Esophagus mucosa (tissue), 1 donor: ENCODE measurements at places on chromosomes 11 and 22. TPM values are rescaled to one million over a fixed set of nuclear protein-coding genes. Genes with fewer than 3 reads are reported as not detected.

- ATAC-seq, result no peak
These were observed 315.0 kb downstream of the JRKL start for GRCh38 chr11:96704847-96705246.

The CFAP300 gene
- total RNA-seq, result 0.80 TPM

DNA sequence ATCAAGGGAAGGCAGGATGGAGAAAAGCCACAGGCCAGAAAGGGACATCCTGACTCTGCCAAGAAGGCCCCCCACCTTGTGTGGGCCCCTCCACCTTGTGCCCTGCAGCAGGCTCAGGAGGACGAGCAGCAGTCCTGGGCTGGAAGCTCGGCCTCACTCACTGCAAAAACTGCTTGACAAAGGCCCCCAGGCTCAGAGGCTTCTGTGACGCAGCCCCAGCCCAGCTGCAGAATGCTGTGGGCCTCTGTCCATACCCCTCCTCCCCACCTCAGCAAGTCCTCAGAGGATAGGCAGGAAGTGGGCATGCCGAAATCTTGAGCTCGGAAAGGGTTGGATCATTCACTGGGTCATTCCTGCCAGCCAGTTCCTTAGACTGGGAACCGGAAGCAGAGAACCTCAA lies 61.9 kb downstream of the NRXN2 start:
- no peak for ATAC-seq

The DCHS1 gene
- total RNA-seq, result 1.4 TPM

DNA sequence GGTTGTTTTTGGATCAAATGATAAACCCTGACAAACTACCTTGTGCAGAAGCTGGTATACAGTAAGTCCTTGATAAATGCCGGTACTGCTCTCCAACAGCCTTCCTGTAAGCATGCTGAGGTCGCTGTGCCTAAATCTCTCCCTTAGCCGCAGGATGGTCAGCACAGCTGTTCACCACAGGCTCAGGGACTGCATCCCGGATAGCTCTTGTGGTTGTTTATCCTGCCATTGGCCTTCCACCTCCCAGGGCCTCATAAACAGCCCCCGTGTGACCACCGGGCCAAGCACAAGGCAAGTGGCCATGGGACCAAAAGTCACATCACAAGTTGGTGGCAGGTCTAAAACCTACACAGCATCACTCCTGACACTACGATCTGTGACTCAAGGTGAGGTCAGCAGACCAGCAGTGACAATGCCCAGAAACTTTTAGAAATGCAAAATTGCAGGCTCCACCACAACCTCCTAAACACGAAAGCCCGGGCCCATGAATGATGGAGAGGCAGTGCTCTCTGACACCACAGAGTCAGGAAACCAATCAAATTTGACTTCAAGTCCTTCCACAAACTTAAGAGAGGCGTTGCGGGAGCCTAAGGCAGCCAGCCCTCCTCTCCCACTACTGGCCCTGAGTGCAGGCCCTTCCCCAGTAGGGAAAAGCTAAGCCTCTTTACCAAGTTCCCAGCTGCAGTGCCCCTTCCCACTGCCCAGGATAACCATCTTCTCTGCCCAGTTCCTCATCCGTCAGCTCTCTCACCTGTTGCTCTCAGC lies 3.9 kb downstream of the SPATA19 start:
- ATAC-seq, result no peak

DNA sequence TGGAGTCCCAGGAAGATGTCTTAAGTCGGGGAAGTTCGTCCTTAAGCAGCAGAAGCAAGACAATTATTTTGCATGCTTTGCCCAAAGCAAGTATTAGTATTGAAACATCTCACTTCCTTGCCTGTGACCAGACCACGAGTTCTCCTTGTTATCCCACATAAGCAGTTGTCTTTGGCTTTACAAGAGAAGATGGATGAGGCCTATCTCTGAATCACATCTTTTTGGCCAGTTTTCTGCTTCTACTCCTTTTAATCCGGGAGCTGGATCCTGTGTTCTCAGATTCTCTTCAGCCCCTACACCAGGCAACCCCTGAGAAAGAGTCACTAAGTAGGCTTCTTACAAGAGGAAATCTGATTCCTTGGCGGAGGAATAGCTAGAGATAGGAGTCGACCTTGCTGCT lies 2.1 kb downstream of the SYT9 start:
- ATAC-seq, result no peak

The CALCA gene
- not detected for total RNA-seq

The IL10RA gene
- total RNA-seq, result 3.8 TPM

DNA sequence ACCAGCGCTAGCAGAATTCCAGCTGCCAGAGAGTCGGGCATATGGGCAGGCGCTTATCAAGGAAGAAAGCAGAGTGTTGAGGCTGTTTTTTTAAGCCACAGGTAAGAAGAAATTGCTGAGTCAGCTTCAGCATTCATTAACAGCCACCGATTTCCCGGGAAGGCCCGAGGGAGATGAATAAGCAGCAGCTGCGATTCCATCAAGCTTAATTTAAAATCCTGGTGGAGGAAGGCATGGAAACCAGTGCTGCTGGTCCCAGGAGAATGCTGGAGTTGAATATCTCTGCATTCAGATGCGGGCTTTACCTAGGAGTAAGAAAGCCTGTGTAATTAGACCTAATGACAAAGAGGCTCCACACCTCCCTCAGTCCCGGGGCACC lies 168.8 kb downstream of the BRD1 start:
- no peak for ATAC-seq

GRCh38 chr11:131609337-131609736 lies 238.9 kb downstream of the NTM start:
- no peak for ATAC-seq
